ENCODE measurements at places on chromosomes 7 and 10.

DNA sequence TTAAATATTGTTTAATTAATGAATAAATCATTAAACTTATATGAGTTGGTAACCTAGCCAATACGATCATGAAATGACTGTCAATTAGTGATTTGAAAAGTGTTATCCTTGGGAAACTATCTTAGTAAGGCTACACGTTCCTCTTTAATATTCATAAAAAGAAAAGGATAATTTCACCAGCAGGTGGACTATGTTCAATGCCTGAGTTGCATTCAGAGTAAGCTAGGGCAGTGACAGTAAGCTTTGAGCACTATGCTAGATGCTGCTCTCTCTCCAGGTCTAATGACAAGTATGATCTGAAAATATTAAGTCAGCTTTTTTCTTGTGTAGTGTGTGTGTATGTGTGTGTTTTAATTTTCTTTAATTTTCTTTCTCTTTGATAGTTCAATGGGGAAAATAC lies 486.3 kb upstream of the PCDH15 start:
- no peak for DNase-seq

- DNase-seq: no peak
These were observed 374.8 kb downstream of the INHBA start for GRCh38 chr7:41328131-41328530.

GRCh38 chr7:105149827-105150226 lies 135.8 kb downstream of the KMT2E start:
- DNase-seq: no peak

DNA sequence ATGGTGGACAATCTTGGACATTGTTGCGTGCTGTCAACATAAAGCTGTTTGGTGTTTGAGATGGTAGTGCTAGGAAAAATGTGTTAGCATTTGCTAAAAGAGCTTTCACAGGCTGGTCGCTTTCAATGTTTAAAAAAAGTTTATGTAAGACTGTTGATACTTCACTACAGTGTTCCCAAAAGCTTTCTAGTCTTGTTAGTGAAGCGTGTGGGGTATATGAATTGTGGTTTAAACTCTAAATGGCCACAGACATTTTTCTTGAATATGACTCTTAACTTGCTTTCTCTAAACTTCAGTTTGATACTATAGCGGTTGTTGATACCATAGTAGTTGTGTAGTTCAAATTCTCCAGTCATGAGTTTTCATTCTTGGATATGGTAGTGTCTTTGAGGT lies 44.9 kb downstream of the MCU start:
- DNase-seq: no peak

- DNase-seq: no peak
These were observed 80.0 kb downstream of the COBL start for GRCh38 chr7:51236470-51237132.

DNA sequence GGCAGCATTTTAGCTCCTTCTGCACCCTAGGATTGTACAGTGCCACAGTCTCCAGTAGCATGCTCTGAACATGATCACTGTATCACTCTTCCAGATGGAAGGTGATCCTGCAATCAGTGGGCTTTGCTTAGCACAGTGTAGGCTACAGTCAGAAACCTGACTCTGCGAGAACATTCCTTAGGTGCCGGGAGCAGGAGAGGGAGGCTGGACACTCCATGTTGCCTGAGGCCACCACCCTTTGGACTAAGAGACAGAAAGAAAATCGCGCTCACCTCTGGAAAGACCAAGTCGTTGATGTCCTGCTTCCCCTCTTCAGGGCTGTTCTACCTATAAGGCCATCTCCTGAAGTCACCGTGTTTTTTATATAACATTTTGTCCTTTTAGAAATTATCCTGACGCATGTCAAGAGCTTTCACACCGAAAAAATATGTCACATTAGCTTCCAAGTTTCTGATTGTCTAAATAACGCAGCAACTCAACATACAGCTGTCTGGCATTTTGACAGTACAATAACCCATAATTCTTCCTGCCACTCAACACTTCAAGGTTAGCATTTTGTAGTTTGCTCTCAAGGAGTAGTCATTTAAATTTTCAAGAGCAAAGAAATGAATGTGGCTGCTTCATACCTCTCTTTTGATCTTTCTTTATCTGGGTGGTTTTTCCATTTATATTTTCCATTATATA lies 563.1 kb downstream of the LRMDA start:
- DNase-seq: no peak

DNA sequence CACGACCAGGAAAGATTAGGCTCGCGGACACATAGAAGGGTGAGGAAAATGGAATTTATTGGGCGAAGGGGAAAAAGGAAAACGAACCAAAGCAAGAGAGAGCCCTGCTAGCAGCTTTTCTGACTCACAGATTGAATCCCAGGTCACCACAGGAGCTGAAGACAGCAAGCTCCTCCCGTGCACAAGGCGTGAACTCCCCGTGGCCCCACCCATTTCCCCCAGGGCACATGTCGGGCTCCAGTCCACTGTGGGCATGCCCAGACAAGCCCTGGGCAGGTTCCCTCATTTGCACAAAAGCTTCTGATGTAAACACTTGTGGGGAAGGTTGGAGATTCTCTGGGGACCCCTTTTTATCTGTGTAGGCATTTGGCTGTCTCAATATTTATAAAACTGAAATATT lies 582.4 kb downstream of the SUGCT start:
- peak; percentile 9 for DNase-seq

GRCh38 chr10:6400331-6400730 lies 179.7 kb downstream of the PRKCQ start:
- DNase-seq: no peak

- no peak for DNase-seq
These were observed 20.6 kb downstream of the RRP12 start for GRCh38 chr10:97380516-97380915.

- no peak for DNase-seq
These were observed 67.6 kb upstream of the VIPR2 start for GRCh38 chr7:159212226-159212625.

DNA sequence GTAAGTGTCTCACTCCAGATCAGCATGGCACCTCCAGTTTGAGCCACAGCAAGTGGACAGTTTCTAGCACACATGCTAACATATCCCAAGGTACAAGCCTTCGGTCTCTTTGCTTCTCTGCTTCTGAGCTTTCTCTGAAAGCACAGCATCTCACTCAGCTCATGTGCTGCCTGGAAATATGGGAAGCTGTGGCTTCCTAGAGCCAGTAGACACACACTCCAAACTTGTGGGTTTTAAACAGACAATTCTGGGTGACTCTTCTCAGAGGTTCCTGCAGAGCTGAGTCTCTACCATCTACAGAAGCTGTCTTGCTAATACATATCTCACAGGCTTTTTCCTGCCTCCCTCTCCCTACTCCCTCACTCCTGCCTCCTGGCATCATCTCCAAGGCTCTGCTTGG lies 23.9 kb upstream of the TMEM273 start:
- DNase-seq: no peak

GRCh38 chr7:77806425-77806824 lies 7.9 kb downstream of the PHTF2 start:
- no peak for DNase-seq

DNA sequence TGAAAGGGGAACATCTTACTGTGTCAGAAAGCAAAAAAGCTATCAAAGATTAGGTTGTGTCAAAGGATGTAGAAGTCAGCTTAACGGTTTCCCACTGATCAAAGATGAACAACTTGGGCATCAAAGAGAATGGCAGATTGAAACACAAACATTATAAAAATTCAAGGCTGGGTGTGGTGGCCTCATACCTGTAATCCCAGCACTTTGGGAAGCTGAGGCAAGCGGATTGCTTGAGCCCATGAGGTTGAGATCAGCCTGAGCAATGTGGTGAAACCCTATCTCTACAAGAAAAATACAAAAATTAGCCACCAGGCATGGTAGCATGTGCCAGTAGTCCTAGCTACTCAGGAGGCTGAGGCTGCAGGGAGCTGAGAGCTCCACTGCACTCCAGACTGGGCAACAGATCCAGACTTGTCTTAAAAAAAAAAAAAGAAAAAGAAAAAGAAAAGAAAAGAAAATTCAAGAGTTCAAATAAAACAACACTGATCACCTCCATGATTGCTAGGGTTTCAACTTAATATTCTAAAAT lies 34.5 kb downstream of the RTKN2 start:
- no peak for DNase-seq

DNA sequence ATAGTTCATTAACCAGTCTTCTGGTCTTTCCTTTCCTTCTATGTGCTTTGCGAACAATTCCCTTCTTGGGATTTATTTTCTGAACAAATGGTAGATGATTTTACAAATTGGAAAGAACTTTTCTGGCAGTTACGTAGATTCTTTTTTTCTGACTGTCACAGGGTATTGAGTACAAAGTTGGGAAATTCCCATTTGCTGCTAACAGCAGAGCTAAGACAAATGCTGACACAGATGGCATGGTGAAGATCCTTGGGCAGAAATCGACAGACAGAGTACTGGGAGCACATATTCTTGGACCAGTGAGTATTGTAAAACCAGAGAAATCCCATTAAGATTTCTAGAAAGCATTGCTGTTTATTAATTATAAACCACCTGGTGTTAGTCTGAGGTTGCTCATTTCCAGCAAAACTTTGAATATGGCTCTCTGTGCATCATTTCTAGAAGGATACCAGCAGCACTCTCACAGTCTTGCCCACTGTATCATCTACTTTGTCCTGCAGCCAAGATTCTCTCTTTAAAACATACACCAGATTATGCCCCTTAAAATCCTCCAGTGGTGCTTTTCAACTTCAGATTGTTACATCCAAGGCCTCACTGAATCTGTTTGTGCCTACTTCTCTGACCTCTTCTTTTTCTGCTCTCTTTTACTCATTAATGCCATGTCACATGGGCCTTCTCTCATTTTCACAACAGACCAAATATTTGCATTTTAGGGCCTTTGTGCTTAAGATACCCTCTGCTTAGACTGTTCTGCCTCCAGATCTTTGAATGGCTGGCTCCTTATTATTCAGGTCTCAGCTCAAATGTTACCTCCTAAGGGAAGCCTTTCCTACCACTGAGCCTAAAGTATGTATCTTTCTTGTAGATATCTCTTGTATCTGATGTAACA lies 27.0 kb downstream of the DLD start:
- no peak for DNase-seq

DNA sequence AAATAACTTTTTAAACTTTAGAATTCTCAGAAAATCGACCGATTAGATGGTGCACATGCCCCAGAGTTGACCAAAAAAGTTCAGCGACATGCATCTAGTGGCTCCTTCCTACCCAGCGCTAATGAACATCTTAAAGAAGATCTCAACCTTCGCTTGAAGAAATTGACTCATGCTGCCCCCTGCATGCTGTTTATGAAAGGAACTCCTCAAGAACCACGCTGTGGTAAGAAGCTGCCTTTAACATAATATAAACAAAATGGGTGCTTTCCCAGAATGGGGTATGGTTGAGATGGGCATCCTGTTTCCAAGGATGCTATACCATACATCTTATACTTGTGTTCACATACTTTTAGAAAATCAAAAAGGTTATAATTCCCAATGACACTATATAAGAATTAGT lies 24.6 kb downstream of the GLRX3 start:
- DNase-seq: no peak

- no peak for DNase-seq
These were observed 122.6 kb downstream of the MARCHF5 start for GRCh38 chr10:92413519-92413918.

GRCh38 chr10:117539361-117539773 lies 3.2 kb upstream of the EMX2 start:
- DNase-seq: no peak

GRCh38 chr10:97584060-97584797 lies at the start of gene HOGA1:
TSS of gene HOGA1 (plus strand) at chr10:97584389. CDS start at chr10:97584704, 315 bp downstream.
- DNase-seq: no peak

DNA sequence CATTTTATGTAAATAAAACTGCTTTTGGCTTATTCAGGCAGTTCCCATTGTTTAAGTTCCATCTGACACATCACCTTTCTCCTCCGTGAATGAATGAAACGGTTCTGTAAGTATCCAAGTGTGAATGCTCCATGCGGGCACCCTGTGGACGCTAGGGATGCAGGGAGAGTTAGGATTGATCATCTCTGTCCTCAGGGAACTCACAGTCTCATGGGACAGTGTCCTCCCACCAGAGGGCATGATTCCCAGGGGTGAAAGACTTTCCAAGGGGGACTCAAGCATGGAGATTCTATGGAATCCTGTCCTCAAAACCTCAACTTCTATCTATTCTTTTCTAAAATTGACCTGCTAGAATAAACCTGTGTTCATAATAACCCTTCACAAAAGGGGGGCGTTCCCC lies 98.8 kb downstream of the HECW1 start:
- DNase-seq: no peak
